T-cell (primary cell): ENCODE measurements at places on chromosomes 2 and 18. TPM values are rescaled to one million over a fixed set of nuclear protein-coding genes. Genes with fewer than 3 reads are reported as not detected.

Gene SLC30A3
- total RNA-seq, result not detected

Gene EFR3B
- 0.10 TPM for total RNA-seq

Gene MTCL1
- 0.40 TPM for total RNA-seq

Gene CD207
- not detected for total RNA-seq

Gene NT5DC4
- not detected for total RNA-seq

DNA sequence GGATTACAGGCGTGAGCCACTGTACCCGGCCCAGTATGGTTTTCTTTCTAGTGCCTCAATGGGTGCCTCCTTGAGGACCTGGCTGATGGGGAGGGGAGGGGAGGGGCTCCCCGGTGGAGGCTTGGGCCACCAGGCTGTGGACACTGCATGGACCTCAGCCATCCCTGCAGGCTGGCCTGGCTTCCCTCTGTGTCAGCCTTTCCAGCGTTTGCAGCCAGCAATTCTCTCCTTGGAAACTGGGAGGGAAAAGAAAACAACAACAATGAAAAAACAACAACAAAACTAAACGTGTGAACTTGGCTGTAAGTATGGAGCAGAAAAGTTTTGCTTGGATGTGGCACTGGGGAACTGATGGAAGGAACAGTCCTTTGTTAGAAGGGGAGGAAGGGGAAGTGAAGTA lies 159.3 kb downstream of the GLI2 start:
- no peak for DNase-seq

GRCh38 chr2:219736209-219736608 lies 108.8 kb downstream of the SLC4A3 start:
- no peak for DNase-seq

DNA sequence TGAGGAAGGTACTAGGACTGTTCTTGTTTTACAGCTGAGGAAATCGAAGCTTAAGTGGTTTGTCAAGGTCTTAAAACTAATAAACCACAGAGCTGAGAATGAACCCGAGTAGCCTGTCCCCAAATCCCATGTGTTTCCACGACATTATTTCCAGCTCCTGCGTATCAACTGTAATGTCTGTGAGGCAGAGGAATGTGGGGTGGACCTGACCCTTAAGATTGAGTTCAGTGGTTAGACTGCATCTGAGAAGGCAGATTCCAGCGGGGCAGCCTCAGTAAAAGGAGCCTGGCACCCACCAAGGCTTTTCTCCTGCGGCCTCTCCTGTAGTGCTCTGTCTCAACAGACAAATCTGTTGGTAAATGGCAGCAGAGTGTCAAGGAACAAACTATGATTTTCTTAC lies 81.9 kb upstream of the TMEM178A start:
- DNase-seq, result no peak

DNA sequence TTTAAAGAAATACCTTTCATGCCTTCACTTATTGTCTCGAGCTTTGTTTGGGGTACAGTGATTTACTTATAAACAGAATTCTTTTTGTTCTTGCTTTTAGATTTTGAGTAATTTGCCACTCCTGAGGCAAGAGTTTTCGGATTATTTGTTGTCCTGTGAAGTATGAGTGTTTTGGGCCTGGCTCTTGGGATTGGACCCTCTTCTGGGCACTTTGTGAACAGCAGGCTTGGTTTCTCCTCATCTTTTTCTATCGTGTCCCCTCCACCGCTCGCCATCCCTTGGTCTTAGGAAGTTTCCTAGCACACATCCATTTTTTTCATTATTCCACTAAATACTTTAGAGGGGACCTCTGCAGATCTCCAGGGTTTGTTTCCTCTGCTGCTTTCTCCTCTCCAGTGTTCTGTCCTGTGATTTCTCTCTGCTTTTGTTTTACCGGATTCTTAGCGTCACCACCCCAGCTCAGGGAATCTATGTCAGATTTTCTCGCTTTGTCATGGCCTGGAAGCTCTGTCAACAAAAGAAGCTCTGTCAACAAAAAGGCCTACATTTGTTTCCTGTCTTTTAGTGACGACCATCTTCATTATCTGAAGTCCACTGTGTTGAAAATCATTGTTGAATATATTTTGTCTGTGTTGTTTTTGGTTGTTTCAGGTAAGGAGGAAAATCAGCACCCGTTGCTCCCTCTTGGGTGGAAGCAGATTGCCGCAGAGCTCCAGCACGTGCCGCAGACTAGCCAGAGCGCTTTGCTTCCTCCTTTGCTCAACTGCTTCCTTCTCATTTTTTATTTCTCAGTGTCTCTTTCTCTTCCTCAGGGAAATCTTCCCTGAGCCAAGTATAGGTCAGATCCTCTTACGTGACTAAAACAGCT lies 27.8 kb downstream of the ANKRD62 start:
- no peak for DNase-seq

DNA sequence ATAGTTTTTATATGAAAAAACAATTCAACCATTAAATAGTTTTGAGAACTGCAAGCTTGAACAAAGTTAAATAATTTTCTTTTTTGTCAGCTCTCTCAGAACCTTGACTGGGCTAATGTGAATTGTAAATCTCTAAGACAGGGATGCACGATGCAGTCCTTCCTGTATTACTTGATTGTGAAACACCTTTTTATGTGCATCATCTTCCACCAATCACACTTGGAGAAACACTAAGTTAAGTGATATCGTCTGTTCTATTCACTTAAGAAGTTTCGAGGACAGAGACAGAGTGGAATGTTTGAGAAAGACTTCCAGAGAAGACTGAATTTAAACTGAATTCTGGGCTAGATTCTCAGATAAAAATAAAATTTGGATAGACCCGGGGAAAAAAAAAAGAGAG lies 238.2 kb downstream of the MREG start:
- no peak for DNase-seq

DNA sequence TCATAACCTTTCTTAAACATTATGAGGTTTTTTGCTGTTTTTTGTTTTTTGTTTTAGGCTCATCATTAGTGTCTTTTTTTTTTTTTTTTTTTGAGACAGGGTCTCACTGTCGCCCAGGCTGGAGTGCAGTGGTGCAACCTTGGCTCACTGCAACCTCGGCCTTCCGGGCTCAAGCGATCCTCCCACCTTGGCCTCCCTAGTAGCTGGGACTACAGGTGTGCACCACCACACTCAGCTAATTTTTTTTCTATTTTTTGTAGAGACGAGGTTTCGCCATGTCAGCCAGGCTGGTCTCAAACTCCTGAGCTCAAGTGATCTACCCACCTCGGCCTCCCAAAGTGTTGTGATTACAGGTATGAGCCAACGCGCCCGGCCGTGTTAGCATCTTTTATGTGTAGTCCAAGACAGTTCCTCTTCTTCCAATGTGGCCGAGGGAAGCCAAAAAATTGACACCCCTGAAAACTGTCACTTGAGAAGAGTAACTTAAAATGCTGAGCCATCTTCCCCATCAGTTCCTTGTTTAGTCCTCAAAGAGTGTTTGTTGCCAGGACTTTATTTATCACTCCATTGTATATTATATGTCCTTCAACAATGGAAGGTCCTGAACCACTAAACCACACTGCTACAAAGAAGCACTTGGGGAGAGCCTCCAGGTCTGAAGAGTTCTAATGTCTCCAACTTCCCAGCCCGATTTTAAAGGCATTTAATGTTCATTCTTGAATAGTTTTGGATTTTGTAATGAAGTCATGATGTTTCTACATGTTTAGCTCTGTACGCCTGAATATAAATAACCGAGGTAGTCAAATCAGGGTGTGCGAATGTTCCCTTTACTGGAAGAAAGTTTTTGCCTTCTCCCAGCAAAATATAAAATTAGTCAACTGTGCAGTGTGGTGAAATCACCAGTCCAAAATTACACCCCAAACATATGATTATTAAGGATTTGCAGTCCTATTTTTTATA lies 26.4 kb downstream of the ZNF516 start:
- DNase-seq, result no peak

DNA sequence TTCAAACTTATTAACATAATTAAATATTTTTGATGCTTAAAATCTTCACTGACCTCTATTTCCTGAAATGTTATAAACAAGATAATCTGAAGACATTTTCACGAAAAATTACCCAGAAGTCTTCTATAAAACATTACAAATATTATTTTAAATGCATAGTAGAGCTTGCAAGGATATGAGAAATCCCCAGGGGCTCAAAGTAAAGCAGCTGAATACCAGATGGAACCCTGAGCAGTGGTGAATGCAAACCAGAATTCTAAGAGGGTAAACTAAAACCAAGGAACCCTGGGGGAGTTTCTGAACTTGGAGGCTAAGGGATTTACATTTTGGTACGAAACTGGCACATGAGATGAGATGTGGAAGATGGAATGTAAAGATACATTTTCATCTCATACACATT lies 83.6 kb downstream of the FSHR start:
- DNase-seq, result no peak
